Activated CD4-positive, alpha-beta T cell treated with anti-CD3 and anti-CD28 coated beads, Interleukin-10, Interleukin-2, amounts not matched to agents 100 ng/mL and 50 ng/mL, durations not matched to agents 16 hours and 8 hours (primary cell): ENCODE measurements at places on chromosomes 7 and 10.

- no peak for DNase-seq
Measured at GRCh38 chr10:111650088-111650487, 533.5 kb downstream of the GPAM start.

- DNase-seq, result no peak
Measured at GRCh38 chr10:116995648-116996047, 9.3 kb downstream of the SHTN1 start.

- DNase-seq, result peak; percentile 48
Measured at GRCh38 chr10:110455446-110455845, 42.3 kb upstream of the DUSP5 start.

GRCh38 chr7:18357691-18358090 is 137.9 kb upstream of the HDAC9 start:
- peak; percentile 5 for DNase-seq

DNA sequence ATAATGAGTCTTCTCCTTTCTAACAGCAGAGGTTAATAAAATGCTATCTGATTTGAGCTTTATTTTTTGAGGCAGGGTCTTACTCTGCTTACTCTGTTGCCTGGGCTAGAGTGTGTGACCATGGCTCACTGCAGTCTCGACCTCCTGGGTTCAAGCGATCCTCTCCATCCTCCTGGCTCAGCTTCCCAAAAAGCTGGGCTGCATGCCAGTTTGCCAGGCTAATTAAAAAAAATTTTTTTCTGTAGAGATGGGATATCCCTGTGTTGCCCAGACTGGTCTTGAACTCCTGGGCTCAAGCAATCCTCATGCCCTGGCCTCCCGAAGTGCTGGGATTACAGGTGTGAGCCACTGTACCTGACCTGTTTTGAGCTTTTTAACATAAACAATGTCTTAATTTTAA is 56.7 kb downstream of the SCD start:
- no peak for DNase-seq

DNA sequence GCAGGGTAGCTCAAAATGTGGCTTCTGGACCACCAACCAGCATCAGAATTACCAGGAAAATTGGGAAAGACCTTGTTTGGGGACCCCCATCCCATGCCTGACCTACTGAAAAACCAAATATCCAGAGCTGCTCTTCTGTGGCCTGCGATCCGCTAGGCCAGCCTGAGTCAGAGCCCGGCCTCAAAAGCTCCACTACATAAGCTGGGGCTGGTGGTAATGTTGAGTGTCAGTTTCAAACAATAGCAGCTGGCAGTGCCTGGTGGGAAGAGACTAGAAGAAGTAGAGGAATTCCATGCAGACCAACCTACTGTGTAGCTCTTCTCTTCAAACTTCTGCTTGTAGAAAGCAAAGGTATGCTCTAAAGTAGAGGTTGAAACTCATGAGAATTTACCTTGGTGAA is 52.0 kb downstream of the KLRG2 start:
- no peak for DNase-seq

DNA sequence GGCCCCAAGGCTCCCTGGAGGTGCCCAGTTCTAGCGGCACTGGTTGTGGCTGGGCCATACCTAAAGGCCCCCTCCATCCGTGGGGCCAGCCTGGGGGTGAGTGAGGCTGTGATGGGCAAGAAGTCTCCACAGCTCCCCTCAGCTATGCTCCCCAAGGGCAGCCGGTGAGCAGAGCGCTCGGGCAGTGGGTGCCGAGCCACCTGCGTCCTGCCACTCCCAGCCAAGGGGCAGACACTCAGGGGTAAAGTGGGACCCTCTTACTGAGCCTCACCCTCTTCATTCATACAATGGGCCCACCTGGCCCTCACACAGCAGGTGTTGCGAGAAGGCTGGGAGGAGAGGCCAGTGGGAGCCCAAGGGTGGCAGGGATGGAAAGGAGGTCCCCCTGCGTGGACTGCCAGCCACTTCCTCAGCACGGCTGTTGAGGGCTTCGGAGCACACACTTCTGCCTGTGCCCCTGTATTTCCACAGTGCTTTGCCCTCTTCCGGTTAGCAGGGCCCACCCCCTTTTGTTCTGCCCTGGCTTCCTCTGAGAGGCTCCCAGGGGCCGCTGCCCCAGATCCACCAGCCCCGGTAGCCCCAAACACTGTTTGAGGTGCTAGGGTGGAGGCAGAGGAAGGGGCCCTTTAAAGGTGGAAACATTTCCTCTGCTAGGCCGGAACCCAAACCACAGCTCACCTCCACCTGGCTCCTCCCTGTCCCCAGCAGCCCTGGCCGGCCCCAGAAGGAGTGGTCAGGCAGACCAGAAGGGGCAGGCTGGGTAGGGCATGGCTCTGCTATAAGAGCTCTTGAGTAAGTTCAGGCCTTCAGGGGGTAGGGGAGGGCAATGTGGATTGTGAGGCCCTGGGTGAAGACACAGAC is 16.4 kb upstream of the C10orf105 start:
- peak; percentile 64 for DNase-seq

- no peak for DNase-seq
Measured at GRCh38 chr7:115106316-115106715, 184.4 kb downstream of the MDFIC start.

DNA sequence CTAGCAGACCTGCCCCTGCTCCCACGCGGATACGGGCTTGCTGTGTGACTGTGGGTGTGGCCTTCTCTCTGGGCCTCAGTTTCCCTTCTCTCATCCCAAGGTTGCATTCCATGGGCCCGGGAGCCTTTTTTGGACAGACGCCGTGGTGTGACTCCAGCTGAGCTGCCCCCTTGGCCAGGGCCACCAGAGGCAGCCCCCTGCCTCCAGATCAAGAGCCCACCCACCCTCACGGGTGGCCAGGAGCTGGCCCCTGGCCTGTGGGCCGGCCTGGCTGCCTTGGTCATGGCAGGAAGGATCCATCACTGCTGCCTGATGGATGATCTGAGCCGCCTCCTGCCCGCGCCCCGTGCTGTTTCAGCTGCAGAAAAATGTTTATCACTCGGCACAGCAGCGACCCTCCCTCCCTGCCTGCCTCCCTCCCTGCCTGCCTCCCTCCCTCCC is 27.8 kb upstream of the ELFN1 start:
- DNase-seq, result no peak

GRCh38 chr7:97771576-97771975 is 39.7 kb downstream of the TAC1 start:
- no peak for DNase-seq

- no peak for DNase-seq
Measured at GRCh38 chr7:45888993-45889366, 692 bp downstream of the IGFBP1 start.

DNA sequence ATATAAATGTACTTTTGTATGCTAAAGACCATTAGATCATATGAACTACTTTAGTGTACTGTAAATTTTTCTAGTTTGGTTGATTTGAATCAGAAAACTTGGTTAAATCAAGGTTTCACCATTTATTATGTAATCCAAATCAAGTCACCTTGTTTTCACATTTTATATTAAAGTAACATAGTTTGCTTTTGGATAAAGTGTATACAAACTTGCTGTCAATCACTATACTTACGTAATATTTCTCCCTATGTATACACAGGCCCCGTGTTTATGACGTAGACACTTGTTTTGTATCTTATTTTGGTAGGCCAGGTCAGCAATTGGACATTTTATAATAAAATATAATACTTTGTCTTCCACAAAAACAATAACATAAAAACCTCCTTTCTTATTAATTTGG is 32.2 kb downstream of the NAMPT start:
- no peak for DNase-seq

- no peak for DNase-seq
Measured at GRCh38 chr7:151537818-151538561, 18.3 kb upstream of the RHEB start.

- DNase-seq, result no peak
Measured at GRCh38 chr7:81674431-81674830, 95.4 kb downstream of the HGF start.

GRCh38 chr10:5840314-5841307 is 27.4 kb upstream of the GDI2 start:
- no peak for DNase-seq

GRCh38 chr7:111855161-111855841 is 293.0 kb upstream of the IMMP2L start:
- DNase-seq, result peak; percentile 24

- DNase-seq, result peak; percentile 33
Measured at GRCh38 chr7:132049462-132050304, 493.3 kb upstream of the PODXL start.

- DNase-seq, result no peak
Measured at GRCh38 chr10:131002031-131002861, 309.3 kb downstream of the TCERG1L start.

GRCh38 chr10:60570272-60570865 is 180.7 kb upstream of the ANK3 start:
- DNase-seq, result peak; percentile 64

DNA sequence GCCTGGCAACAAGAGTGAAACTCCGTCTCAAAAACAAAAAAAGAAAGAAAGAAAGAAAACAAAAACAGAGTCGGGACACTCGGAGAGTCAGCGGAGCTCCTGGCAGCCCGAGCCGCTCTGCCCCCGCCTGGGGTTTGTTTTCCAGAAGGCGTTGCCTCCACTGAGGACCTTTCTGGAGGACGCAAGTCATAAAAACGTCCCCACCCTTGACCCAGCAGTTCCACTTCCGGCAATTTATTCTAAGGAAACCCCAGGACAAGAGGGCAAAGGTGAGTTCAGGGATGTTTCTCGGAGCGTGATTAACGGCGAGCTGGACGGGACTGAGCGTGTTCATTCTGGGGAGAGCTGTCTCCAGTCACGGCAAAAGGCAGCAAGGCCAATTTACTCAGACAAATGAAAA is 27.0 kb upstream of the SUN1 start:
- no peak for DNase-seq

DNA sequence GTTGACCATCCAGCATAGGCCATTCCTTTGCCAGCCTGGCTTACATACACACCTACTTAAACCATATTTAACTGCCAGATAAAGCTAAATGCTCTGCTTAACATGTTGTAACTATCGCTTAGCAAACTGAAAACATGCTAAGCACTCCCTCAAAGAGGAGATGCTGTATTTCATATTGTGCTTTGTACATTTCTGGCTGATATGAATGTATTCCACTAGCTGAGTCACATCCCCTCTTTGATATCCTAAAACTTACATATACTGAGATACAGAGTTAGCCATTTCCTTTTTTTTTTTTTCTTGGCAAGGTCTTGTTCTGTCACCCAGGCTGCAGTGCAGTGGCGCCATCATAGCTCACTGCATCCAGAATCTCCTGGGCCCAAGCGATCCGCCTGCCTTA is 99.4 kb downstream of the TPST1 start:
- DNase-seq, result no peak

- no peak for DNase-seq
Measured at GRCh38 chr10:112535531-112535951, 88.5 kb downstream of the VTI1A start.

- no peak for DNase-seq
Measured at GRCh38 chr10:109972372-109973001, 35.3 kb upstream of the ADD3 start.

GRCh38 chr10:76282061-76283025 is 850.9 kb downstream of the LRMDA start:
- DNase-seq, result no peak

DNA sequence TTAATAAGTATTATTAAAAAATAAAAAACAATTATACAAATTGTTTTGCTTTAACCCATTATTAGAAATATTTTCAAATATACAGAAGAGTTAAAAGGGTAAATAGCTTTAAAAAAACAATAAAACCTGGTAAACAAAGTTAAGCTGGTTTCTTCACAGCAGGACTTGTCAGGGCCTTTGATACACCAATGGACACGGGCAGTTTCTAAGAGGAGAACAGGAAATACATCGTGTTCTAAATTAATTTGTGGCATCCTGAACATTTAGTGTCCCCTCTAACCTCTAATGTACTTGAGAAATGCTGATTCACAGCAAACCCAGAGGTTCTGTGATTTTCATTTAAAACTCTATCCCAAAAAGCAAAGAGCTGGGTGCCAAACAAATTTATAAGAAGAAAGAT is 80.8 kb downstream of the RAB11FIP2 start:
- DNase-seq, result no peak

GRCh38 chr7:128347647-128348097 is 4.0 kb upstream of the RBM28 start:
- peak; percentile 53 for DNase-seq

- no peak for DNase-seq
Measured at GRCh38 chr7:44377134-44377463, 51.7 kb upstream of the CAMK2B start.

DNA sequence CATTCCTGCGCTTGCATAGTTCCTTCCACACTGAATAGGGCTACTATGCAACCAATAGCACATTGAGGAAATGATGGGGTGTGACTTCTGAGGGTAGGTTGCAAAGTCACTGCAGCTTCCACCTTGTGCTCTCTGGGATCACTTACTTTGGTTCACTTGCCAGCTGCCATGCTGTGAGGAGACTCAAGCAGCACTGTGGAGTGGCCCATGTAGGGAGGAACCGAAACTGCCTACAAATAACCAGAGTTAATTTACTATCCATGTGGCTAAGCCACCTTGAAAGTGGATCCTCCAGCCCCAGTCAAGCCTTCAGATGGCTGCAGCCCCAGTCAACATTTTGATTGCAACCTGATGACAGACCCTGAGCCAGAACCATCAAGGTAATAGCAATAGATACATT is 64.3 kb downstream of the FAM204A start:
- no peak for DNase-seq

DNA sequence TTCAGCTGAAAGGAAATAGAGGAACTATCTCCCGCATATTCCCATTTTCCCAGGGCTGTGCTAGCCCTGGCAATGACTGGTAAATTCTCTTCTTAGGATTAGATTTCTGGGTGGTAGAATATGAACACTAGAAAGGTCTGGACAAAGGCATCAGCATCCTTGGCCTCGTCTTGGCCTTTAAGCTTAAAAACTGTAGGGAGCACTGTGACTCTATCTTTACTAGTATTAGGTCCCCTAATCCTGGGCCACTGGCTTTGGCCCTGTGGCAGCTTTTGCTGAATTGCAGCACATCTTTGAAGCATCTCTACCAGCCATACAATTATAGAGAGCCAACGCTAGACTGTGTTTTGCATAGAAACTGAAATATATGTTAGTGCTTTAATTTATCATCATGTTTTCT is 41.5 kb upstream of the EBLN1 start:
- DNase-seq, result peak; percentile 41
